ENCODE measurements at places on chromosomes 1 and 21.

GRCh38 chr1:178485541-178485981 is 11.2 kb downstream of the CLEC20A start:
- H3K4me1 ChIP-seq, result no peaks in the 10 kb centered on the region
- peaks cover 19% of the 10 kb centered on the region for H3K27me3 ChIP-seq
- H3K27ac ChIP-seq, result no peak overlapping the region
- H3K36me3 ChIP-seq, result no peaks in the 10 kb centered on the region

GRCh38 chr1:224647449-224647848 is 31.3 kb downstream of the CNIH3 start:
- no peak overlapping the region for H3K27ac ChIP-seq
- no peaks in the 10 kb centered on the region for H3K4me1 ChIP-seq
- no peak overlapping the region for H3K4me3 ChIP-seq
- H3K27me3 ChIP-seq, result no peaks in the 10 kb centered on the region

DNA sequence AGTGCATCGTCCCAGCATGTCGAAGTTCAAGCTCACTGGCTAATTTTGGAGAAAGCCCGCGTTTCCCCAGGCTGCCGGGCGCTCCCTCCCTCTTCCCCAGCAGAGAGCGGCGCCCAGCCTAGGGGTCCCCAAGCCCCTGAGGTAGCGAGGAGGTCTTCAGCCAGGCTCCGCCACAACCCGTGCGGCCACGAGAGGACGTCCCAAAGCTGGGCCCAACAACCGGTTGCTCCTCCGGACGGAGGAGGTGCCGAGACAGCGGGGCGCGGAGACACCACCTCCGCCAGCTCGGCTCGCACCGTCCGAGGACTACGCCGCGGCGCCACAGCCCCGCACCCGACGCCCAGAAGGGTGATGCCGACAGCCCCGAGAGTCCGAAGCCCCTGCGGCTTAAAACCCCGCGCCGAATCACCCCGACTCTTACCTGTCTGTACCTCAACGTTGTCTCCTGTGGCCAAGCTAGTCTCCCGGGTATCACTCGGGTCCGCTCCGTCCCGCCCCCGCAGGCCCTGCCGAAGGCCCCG is at the start of gene DENND2C:
TSS of gene DENND2C (minus strand) at position 488 of the 521 bp plus-strand sequence. CDS start 44,065 bp downstream, outside the sequence.
- peaks cover 13% of the 10 kb centered on the region for H3K27me3 ChIP-seq
- no peaks in the 10 kb centered on the region for H3K36me3 ChIP-seq
- H3K27ac ChIP-seq, result no peak within 1 kb of the TSS
- DNase-seq, result no peak
- peak within 1 kb of the TSS; percentile 81 for H3K4me3 ChIP-seq
- peaks cover 10% of the 10 kb centered on the region for H3K4me1 ChIP-seq

DNA sequence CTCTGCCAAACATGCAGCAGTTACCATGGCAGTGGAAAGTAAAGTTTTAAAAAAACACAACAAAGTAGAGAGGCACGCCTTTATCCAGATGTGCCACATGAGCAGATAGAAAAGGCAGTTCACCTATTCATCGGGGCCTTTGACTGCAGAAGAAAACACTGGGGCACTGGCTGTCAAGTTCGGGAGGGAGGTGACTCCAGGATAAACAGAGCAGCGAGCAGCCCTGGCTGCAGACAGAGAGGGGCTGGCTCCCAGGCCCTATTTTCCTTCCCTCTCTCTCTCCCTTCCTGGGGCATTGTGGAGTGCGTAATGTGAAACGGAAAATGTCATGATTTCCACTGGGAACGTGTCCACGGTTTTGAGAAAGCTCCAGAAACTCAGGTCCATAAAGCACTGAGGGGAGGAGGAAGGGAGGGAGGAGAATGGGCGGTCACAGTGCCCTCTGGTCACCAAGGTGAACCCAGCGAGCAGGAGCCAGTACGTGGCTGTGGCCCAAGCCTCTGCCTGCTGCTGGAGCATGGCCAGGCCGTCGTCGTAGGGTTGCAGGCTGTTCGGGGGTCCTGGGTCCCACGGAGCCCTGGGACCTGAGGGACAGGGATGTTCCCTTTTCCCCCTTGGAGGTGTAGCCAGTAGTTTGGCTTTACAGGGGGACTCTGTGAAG is 114.7 kb upstream of the IRF2BP2 start:
- no peaks in the 10 kb centered on the region for H3K27me3 ChIP-seq
- peaks cover 3% of the 10 kb centered on the region for H3K36me3 ChIP-seq
- H3K27ac ChIP-seq, result peak overlapping the region; percentile 91

- H3K4me1 ChIP-seq, result peaks cover 27% of the 10 kb centered on the region
- no peak for DNase-seq
- H3K36me3 ChIP-seq, result peaks cover 17% of the 10 kb centered on the region
These were observed 4.4 kb downstream of the ST3GAL3 start for GRCh38 chr1:43711524-43712386.
